Stimulated activated CD4-positive, alpha-beta T cell treated with anti-CD3 and anti-CD28 coated beads, Interleukin-12 subunit alpha, Interleukin-12 subunit beta, amount 100 ng/mL, for 48 hours (primary cell): ENCODE measurements at places on chromosomes 16 and 17.

DNA sequence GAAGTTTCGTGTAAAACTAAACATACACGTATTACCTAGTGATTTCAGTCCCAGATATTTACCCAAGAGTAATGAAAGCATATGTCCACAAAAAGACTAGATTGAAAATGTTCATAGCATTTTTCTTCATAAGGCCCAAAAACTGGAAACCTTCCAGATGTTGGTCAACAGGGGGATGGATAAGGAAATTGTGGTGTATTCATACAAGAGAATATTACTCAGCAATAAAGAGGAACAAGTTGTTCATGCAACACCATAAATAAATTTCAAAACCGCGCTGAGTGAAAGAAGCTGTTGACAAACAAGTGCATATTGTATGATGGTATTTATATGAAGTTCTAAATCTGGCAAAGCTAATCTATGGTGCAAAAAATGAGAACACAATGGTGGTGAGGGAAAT lies 54.1 kb upstream of the NFAT5 start:
- no peak for DNase-seq

- no peak for DNase-seq
Measured at GRCh38 chr17:350706-351448, 1.7 kb downstream of the RPH3AL start.

- no peak for DNase-seq
Measured at GRCh38 chr17:76869496-76870376, 1.5 kb downstream of the MGAT5B start.

DNA sequence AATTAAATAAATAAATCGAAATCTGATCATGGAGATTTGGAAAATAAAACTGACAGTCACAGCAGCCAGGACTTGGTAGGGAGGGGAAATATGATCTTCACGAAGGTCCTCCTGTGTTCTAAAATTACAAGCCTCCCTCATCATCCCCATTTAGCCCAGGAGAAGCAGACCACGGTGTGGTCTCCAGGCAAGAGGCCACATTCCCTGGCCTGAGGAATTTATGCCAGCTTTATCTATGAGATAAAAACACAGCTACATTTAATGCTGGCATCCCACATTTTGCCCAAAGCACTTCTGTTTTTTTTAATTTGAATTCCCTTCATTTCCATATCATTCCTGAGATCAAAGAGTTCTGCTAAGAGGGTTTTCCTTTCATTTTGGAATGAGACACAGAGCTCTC lies 43.2 kb downstream of the ABCC12 start:
- DNase-seq, result no peak

DNA sequence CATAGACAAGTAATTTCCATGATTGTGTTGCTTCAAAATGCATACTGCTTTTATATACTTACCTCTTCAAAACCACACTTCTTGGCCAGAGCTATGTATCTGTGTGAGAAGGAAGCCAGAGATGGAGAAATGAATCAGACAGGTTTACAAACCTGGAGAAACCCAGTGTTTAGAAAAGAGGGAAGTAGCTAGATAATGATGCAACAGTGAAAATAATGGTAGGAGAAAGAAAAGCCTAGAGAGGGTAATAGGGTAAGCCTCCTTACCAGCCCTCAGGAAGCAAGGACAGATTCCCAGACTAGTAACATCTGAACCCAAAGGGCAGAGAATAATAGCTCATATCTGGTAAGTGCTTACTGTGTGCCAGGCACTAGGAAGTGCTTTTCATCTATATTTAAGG lies 250.3 kb upstream of the CDH11 start:
- DNase-seq, result no peak

GRCh38 chr17:65398040-65398787 lies 163.2 kb downstream of the AXIN2 start:
- no peak for DNase-seq

DNA sequence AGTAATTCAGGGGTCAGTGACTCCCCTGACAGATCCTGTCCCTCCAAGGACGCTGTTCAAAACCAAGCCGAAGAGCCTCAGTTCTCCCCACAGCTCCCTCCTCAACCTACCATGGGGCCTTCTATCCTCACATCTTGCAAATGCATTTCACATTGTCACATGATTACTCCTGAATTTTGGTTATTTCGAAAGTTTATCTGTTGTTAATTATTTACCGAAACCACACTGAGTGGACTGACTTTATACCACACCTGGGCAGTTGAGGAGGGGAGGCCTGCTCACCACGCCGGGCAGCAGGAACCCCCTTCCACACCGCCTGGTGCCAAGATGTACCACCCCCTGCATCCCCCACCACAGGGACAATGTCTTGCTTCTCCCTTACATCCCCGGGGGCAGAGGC lies 4.7 kb downstream of the TIMP2 start:
- no peak for DNase-seq

- no peak for DNase-seq
Measured at GRCh38 chr16:86090461-86091170, 191.7 kb downstream of the IRF8 start.

GRCh38 chr16:80500116-80500859 lies 40.5 kb upstream of the DYNLRB2 start:
- DNase-seq, result no peak

- no peak for DNase-seq
Measured at GRCh38 chr17:76150712-76151622, 9.9 kb upstream of the FOXJ1 start.

GRCh38 chr16:79593754-79594153 lies 6.8 kb downstream of the MAF start:
- no peak for DNase-seq

DNA sequence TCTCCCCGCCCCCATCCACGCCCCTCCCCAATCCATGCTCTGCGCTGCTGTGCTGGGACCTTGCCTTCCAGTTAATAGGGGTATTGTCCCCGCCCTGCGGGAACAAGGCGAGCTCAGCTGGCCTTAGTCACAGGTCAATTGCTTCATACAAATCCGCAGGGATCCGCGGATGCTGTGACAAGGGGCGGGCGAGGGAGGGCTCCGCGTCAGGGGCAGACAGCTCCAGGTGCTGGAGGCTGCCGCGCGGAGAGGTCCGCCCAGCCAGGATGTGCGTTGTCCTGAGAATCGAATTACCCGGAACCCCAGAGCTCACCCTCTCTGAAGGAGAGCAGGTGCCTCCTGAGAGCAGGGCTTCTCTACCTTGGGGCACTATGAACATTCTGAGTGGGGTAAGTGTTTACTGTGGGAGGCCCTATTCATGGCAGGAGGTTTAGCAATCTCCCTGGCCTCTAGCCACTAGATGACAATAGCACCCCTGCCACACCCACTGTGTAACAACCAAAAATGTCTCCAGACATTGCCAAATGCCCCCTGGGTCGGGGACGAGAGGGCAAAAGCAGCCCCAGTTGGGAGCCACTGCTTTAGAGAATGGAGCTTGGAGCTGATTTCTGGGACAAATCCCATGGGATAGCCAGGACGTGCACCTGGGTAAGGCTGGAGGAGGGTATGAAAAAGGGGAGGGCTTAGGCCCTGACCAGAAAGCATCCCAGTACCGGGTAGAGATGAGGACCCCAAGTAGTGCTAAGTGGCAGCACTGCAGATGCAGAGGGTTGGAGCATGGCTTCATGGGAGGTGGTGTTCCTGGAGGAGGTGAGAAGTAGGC lies 138.2 kb downstream of the CYLD start:
- DNase-seq, result no peak

- no peak for DNase-seq
Measured at GRCh38 chr17:77178563-77178962, 37.8 kb downstream of the SEC14L1 start.

DNA sequence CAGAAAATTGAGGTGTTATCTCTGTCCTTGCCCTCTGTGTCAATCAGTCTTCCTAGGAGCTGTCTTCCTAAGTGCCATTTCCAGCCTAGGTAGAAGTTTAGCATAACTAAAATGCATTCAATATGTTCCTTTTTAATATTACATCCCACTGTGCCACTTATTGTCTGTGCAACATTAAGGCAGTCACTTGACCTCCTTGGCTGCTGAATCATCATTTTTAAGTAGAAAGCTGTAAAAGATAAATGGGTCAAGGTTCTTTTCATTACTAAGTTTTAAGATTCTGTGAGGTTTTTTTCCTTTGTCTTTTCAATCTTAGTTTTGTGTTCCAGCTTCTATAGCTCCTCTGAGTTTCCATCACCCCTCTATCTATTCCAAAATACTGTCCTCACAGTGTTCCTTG lies 371.9 kb upstream of the SOX9 start:
- DNase-seq, result no peak

GRCh38 chr16:12574721-12575120 lies 229.0 kb downstream of the CPPED1 start:
- DNase-seq, result no peak

DNA sequence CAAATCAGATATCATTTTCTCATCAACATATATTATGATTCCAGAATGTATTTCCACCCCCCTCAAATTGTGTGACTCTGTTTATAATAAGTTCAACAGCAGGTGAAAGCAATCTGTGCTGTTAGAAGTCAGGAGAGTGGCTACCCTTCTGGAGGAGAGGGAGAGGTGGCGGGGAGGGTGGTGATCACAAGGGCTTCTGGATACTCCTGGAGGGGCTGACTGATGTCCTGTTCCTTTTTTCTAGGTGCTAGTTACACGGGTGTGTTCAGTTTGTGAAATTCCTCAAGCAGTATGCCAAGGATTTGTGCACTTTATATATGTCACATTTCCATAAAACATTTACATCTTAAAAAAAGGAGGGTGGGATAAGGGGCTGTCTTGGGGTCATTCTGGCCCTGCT lies 119.1 kb downstream of the IRF8 start:
- no peak for DNase-seq

DNA sequence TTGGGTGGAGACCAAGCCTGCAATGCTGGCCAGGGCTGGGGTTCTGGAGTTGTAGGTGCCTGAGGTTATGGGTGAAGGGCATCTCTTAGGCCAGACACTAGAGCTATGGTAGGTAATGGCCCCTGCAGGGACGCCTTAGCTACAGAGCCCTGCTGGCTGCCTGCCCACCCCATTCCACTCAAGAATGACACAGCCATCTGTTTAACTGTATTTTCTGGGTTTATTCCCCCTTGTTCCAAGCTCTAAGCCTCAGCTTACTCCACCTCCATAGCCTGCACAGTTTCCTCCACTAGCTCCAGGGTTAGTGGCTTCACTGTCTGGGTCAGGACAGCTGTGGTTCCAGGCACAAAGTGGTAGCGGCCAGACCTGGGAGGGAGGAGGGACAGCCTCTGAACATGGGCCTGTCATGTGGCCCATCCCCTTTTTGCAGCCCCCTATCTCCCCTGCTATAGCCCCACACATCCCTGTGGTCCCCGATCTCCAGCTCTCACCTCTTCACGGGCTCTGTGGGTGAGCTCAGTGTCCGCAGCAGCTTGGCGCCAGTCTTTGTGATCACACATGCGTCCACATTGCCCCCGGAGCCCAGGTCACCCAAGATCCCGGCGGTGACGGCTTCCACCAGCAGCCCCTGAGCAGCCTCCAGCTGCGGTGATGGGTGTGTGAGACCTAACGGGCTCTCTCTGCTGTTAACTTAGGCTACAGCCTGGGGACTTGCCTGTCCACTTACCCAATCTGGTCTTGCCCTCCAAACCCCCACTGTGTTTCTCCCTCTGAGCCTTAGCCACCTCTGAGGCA lies 2.1 kb downstream of the PSMB10 start:
- no peak for DNase-seq

- no peak for DNase-seq
Measured at GRCh38 chr16:75567911-75568310, 1.7 kb downstream of the GABARAPL2 start.

DNA sequence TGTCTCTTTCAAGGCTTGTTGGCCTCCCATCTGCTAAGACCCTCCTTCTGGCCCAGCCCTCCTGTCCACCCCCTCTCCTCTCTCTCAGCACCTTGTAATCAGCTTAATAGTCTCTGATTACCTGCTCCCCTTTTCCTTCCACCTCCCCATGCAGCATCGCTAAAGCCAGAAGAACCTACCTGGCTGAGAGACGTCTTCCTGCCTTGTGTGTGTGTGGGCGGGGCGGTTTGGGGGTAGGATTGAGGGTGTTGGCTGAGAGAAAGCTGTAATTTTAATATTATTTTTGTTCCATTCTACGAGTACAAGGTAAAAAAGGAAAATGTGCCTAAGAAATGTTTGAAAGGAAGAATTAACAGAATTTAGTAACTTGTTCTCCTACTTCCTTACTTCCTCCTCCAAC lies 3.4 kb downstream of the DNAH9 start:
- DNase-seq, result no peak

GRCh38 chr17:30450125-30451027 lies 26.8 kb upstream of the GOSR1 start:
- DNase-seq, result no peak

- DNase-seq, result no peak
Measured at GRCh38 chr16:6144463-6144862, 1046.9 kb upstream of the EEF2KMT start.

- no peak for DNase-seq
Measured at GRCh38 chr17:72115781-72116525, 4.9 kb upstream of the SOX9 start.

GRCh38 chr16:66399930-66400329 lies 27.2 kb upstream of the BEAN1 start:
- DNase-seq, result no peak

DNA sequence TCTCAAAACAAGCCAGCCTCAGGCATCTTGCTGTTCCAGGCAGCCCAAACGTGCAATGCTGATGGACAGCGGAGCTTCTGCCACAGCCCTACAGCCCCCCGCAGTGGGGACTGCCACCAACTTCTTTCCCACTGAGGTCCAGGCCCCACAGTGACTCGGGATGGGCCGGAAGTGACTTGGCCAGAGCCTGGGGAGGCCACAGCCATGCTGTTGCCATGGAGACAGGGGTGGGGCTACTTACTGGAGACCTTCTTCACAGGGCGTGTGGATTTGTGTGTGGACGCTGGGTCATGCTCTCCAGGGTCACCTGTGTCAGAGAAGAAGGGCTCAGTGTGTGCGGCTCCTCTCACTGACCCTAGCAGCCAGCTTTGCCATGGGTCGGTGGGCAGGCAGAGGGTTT lies 15.0 kb downstream of the TRIM25 start:
- no peak for DNase-seq

- peak; percentile 95 for DNase-seq
Measured at GRCh38 chr17:21043296-21044232, 753 bp upstream of the USP22 start.

DNA sequence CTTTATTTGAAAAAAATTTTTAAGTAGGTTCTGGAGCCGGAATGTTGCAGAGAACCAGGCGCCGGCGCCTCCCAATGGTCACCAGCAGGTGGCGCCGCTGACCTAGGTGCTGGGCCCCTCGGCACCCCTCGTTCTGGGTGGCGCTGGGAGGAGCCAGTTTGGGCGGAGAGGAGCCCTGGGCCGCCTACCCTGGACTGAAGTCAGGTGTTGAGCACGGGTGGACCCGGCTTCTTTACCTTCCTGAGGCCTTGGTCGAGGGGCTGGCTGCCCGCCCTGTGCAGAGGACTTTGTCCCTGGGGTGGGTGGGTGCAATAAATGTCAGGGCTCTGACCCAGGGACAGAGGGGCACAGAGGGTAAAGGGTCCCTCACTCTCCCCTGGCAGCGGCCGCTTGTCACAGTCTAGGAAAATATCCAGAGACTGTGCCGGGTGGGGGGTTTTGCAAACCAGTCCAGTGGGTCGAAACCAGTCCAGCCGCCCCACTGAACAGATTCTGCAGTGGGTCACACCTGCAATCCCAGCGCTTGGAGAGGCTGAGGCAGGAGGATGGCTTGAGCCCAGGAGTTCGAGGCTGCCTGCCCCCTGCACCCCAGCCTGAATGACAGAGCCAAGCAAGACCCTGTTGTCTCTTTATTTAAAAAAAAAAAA lies 30.1 kb upstream of the TNFRSF13B start:
- DNase-seq, result peak; percentile 55
